ENCODE measurements at places on chromosomes 6 and 20.

- DNase-seq: no peak
These were observed 107.9 kb downstream of the SYCP2 start for GRCh38 chr20:59825563-59825920.

DNA sequence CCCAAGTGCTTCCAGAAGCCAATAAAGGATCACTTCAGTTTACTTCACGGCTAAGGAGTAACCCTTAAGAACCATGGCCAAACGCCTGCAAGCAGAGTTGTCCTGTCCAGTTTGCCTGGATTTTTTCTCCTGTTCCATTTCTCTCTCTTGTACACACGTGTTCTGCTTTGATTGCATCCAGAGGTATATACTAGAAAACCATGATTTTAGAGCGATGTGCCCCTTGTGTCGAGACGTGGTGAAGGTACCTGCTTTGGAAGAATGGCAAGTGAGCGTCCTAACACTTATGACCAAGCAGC, 2.5 kb downstream of the RFPL4B start:
- DNase-seq: no peak

GRCh38 chr6:32092760-32093497, 16.2 kb downstream of the TNXB start:
- DNase-seq: no peak

DNA sequence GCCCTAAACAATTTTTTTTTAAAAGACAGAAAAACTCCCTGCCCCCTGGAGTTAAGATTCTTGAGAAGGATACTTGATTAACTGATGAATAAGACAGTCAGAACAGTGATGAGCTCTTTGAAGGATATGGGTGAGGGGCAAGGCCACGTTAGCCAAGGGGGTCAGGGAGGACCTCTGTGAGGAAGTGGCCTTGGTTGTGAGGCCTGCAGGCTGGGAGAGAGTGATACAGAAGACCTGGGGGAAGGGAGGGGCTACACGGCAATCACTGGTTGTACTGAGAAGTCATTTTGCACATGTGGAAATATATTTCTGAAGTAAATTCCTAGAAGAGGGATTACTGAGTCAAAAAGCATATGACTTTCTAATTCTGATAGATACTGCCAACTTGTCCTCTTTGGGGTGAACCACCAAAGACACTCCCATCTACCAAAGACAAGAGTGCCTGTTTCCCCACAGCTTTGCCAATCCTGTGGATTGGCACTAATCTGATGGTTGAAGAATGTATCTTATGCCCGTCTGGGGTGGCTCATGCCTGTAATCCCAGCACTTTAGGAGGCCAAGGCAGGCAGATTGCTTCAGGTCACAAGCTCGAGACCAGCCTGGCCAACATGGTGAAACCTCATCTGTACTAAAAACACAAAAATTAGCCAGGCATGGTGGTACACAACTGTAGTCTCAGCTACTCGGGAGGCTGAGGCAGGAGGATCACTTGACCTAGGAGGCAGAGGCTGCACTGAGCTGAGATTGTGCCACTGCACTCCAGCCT, 22.3 kb upstream of the BCAS4 start:
- no peak for DNase-seq

DNA sequence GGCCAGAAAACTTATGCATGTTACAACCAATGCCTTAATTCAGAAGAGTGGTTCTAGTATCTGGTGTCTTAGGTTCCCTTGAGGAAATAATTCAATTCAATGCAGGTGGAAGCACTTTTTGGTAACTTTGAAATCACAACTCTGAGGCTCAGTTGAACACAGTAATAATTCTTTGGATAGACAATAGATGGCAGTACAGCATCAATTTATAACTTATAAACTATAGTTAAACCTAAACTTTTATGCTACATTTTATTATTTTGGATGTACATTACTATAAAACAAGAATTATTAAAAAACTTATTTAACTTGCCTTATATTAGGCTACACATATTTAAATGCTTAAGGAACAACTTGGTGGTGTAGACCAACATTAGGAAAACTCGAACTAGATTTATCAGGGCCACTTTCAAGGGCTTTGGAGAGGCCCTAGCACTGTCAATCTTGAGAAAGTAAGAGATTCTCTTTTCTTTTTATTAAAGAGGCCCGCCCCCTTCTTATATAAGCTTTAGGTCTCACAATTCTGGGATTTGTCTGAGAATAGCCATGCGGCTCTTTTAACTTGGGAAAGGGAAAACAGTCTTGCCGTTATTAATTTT, 85.9 kb downstream of the CRYBG1 start:
- DNase-seq: no peak

DNA sequence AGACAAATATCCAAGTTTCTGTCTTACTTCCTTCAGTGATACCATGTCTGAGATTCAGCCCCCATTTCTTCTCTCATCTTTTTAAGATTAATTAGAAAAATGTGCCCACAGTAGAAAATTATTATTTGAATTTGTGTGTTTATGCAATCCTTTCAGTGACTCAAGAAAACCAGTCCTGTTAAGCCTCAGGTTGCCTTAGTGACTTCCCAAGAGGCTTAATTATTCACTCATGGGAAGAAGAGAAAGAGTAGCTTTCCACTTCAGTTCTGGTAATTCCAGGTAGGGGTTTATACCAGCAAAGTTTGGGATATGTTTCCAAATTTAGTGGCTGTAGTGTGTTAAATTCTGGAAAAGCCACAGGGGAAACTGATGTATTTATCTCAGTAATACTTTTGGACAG, 149.1 kb downstream of the RIMS1 start:
- no peak for DNase-seq

- peak; percentile 45 for DNase-seq
These were observed 26.2 kb downstream of the ARHGAP18 start for GRCh38 chr6:129683601-129684322.

DNA sequence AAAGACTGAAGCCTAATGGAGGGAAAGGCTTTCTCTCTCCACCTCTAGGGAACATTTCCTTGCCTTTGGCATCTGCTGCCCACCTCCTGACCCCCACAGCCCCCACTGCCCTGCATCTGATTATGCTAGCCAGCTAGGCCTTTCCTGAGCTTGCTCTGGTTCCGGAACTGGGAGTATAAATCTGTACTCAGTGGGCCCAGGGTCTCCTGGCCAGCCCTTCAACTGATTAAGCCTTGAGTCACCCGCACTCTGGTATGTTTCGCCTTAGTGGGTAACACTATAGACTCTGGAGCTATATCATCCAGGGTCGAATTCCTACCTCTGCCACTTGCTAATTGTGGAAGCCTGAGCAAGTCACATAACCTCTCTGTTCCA, 45.6 kb upstream of the RIPOR2 start:
- DNase-seq: no peak

DNA sequence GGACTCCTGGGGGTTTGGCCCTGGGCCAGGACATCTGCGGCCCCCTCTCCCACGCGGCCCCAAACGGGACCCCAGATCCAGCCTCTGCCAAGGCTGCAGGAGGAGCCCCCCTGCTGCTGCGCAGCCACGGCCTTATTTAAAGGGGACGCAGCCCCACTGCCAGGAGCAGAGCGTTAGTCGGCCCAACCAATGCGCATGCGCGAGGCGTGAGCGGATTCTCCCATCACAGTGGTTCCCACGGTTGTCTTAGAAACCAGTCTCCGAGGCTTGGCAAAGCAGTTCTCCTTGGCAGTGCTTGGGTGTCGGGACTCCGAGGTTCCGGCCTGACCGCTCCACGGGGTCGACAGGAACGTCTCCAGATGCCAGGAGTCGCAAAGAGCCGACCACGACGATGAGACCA, 288.3 kb upstream of the ZNF337 start:
- DNase-seq: no peak

- DNase-seq: no peak
These were observed 126.8 kb upstream of the BEND6 start for GRCh38 chr6:56827908-56828649.

GRCh38 chr6:136960781-136961180, 38.7 kb downstream of the SLC35D3 start:
- DNase-seq: no peak

DNA sequence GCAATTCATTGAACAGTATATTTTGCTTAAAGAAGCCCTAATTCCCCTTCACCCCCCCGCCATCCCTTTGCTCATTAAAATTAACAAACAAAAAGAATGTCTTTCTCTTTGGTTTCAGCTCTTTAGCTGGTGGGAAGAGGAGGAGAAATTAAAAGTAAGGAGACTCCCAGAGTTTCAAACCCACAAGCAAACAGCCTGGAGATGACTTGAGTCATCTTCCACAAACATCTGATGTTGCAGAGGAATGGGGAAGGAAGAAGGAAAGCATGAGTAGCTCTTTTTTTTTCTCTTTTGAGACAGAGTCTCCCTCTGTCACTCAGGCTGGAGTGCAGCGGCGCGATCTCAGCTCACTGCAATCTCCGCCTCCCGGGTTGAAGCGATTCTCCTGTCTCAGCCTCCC, 189.6 kb downstream of the ADAT2 start:
- no peak for DNase-seq

- no peak for DNase-seq
These were observed 9.3 kb upstream of the SGK2 start for GRCh38 chr20:43549416-43550065.

DNA sequence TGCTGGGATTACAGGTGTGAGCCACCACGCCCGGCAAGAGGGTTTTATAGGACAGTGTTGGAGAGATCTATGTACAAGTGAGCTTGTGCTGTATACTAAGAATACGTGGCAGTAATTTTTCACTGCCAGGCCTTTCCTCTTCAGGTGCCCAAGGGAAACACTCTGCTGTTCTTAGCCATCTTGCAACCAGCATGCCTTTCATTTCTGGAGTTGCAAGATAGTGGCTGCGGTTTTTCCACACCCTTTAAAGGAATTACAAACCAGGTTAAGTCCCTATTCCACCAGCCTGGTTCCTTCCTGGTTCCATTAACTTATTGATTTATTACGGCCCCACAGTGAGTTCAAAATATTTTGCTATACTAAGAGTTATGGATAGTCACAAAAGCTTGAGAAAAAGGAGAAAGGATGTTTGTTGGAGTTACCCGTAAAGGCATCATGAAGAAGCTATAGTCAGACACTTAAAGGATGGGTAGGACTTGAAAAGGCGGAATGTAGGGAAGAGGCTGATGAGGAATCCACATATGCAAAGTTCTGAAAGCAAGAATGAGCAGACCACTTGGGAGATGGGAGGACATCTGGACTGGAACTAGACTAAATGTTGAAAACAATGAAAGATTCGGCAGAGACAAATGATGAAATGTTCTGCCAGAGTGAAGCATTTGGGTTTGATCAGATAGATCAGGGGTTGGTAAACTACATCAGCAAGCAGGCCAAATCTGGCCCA, 61.4 kb upstream of the ASIP start:
- DNase-seq: no peak

- DNase-seq: no peak
These were observed 23.2 kb downstream of the TRERF1 start for GRCh38 chr6:42428326-42429041.
